ENCODE measurements at places on chromosomes 4 and X. TPM values are rescaled to one million over a fixed set of nuclear protein-coding genes. Genes with fewer than 3 reads are reported as not detected.

Gene OTUD4
- 16.1 TPM for total RNA-seq

Gene SSX2B
- total RNA-seq: not detected

Gene TMEM150C
- 1.3 TPM for total RNA-seq

Gene EXOC1
- total RNA-seq: 13.3 TPM

Gene TMEM185A
- total RNA-seq: 26.3 TPM

Gene NEUROG2
- not detected for total RNA-seq

Gene PRR32
- total RNA-seq: not detected

Gene ELK1
- 36.8 TPM for total RNA-seq

Gene CYP2U1
- 1.4 TPM for total RNA-seq

Gene NCAPG
- 30.1 TPM for total RNA-seq

Gene RWDD4
- total RNA-seq: 17.5 TPM

Gene GABRB1
- not detected for total RNA-seq

Gene WDFY3
- 7.9 TPM for total RNA-seq

Gene BRS3
- not detected for total RNA-seq

Gene MMRN1
- not detected for total RNA-seq

Gene CENPVL2
- total RNA-seq: not detected

Gene GNRHR
- total RNA-seq: not detected

Gene FAM184B
- total RNA-seq: 0.02 TPM

Gene MEPE
- total RNA-seq: not detected

Gene FAM47A
- total RNA-seq: not detected

Gene TRIM75
- not detected for total RNA-seq

Gene ZNF280C
- 2.7 TPM for total RNA-seq

Gene SYP
- 3.1 TPM for total RNA-seq

Gene MGST2
- total RNA-seq: 53.0 TPM

Gene PAK3
- total RNA-seq: not detected

Gene MAGEB2
- not detected for total RNA-seq

Gene ENPEP
- 0.12 TPM for total RNA-seq

Gene DIPK2B
- total RNA-seq: not detected

Gene SERTM2
- total RNA-seq: not detected

Gene SULT1E1
- total RNA-seq: not detected

Gene ETDC
- total RNA-seq: not detected

Gene S100P
- 70.6 TPM for total RNA-seq

Gene GAB1
- total RNA-seq: 1.8 TPM

Gene RADX
- total RNA-seq: 0.06 TPM

Gene TMEM156
- 23.0 TPM for total RNA-seq

Gene OPRPN
- total RNA-seq: not detected

Gene KLHL2
- total RNA-seq: 11.5 TPM

Gene CTAG1B
- not detected for total RNA-seq

Gene TNMD
- not detected for total RNA-seq

Gene ITIH6
- total RNA-seq: not detected

Gene ARSD
- 11.7 TPM for total RNA-seq

Gene SMIM10
- not detected for total RNA-seq

Gene ARHGEF6
- 0.15 TPM for total RNA-seq

Gene KCND1
- total RNA-seq: 1.1 TPM

Gene PABPC5
- 0.03 TPM for total RNA-seq

Gene GPR173
- not detected for total RNA-seq

Gene CCNB3
- 0.38 TPM for total RNA-seq

Gene PHOX2B
- total RNA-seq: not detected

Gene KIAA1210
- not detected for total RNA-seq

Gene TMPRSS11A
- not detected for total RNA-seq

Gene SMIM31
- not detected for total RNA-seq

Gene HPGDS
- not detected for total RNA-seq

Gene CT45A8
- not detected for total RNA-seq

Gene ADH6
- total RNA-seq: not detected

Measured in A549 treated with CpdA at 1 μM for 4 hours (cell line).